Chondrocyte (in vitro differentiated cells): ENCODE measurements at places on chromosomes 7 and 10. TPM values are rescaled to one million over a fixed set of nuclear protein-coding genes. Genes with fewer than 3 reads are reported as not detected.

The CUBN gene
- 0.89 to 1.0 TPM (median 0.92 TPM) in 3 replicates for total RNA-seq

The CPA5 gene
- not detected in 3 replicates for total RNA-seq

The EVX1 gene
- total RNA-seq, result not detected in 3 replicates

The ASB13 gene
- 13.8 to 14.9 TPM (median 14.0 TPM) in 3 replicates for total RNA-seq

DNA sequence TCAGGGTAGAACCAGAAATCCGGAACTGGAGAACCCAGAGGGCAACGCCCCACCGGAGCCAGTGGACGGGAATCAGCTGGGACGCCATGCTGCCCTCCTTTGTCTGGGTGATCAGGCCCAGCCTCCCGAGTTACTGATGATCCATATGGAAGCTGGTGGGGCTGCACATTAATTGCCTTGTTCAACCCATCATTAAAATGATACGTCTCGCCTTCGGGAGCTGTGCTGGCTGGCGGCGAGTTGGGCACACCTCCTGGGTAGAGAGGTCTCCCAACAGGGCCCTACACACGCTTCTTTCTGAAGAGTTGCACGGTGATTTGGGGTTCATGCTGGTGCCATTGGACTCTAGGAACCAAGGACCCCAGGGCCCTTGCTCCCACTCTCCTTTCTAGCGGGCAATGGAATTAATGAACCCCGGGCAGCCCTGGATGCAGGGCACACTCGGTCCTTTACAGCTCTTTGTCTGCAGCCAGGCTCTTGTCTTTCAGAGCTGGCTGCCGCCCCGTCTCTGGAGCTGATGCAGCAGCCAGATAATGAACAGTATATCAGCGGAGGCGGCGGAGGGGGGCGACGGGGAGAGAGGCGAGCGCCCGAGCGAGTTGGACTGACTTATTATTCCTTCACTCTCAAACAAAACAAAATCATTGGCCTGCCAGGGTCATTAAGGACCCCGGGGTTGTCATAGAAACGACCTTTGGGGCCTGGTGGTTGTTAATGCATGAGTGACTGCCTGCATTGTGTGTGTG, 412.2 kb upstream of the ZMIZ1 start:
- H3K36me3 ChIP-seq, result peaks cover 1% of the 10 kb centered on the region
- H3K4me3 ChIP-seq, result no peak overlapping the region
- peaks cover 19% of the 10 kb centered on the region for H3K27me3 ChIP-seq
- no peak overlapping the region for H3K27ac ChIP-seq
- peaks cover 8% of the 10 kb centered on the region for H3K4me1 ChIP-seq

GRCh38 chr10:43979551-43979950, 330.9 kb upstream of the ZNF32 start:
- H3K27ac ChIP-seq, result no peak overlapping the region
- H3K4me1 ChIP-seq, result no peaks in the 10 kb centered on the region
- no peaks in the 10 kb centered on the region for H3K27me3 ChIP-seq
- H3K4me3 ChIP-seq, result no peak overlapping the region
- no peak for DNase-seq

- peak; percentile 24 for DNase-seq
- no peak overlapping the region for H3K27ac ChIP-seq
- H3K27me3 ChIP-seq, result peaks cover 5% of the 10 kb centered on the region
- H3K4me3 ChIP-seq, result no peak overlapping the region
- peaks cover 12% of the 10 kb centered on the region for H3K4me1 ChIP-seq
These were observed 13.5 kb upstream of the ZMIZ1 start for GRCh38 chr10:79055100-79055782.

DNA sequence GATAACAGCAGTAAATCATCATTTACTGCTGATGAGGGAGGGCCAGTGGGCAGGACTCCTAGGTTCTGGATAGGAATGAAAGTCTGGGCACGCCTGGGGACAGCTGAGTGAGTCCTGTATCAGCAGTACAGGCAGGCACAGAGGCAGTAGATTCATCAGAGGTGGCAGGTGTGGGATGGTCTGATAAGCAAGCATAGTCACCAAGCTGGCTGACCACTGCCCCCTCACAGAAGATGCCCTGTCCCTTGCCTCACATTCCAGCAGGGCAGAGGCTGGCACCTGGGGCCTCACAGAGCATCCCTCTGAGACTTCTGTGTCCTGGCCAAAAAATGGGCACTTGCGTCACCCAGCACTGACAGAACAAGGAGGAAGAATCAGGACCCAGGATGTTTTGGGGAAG, 23.2 kb upstream of the ACSM6 start:
- no peak for DNase-seq
- H3K27me3 ChIP-seq, result no peaks in the 10 kb centered on the region
- H3K27ac ChIP-seq, result no peak overlapping the region

GRCh38 chr10:57506414-57507094, 761.1 kb downstream of the IPMK start:
- DNase-seq, result no peak
- H3K4me3 ChIP-seq, result no peak overlapping the region

GRCh38 chr10:80530816-80531215, 6.9 kb upstream of the SH2D4B start:
- no peak overlapping the region for H3K27ac ChIP-seq
- no peak for DNase-seq
- no peaks in the 10 kb centered on the region for H3K27me3 ChIP-seq
- no peaks in the 10 kb centered on the region for H3K4me1 ChIP-seq
- no peak overlapping the region for H3K4me3 ChIP-seq

DNA sequence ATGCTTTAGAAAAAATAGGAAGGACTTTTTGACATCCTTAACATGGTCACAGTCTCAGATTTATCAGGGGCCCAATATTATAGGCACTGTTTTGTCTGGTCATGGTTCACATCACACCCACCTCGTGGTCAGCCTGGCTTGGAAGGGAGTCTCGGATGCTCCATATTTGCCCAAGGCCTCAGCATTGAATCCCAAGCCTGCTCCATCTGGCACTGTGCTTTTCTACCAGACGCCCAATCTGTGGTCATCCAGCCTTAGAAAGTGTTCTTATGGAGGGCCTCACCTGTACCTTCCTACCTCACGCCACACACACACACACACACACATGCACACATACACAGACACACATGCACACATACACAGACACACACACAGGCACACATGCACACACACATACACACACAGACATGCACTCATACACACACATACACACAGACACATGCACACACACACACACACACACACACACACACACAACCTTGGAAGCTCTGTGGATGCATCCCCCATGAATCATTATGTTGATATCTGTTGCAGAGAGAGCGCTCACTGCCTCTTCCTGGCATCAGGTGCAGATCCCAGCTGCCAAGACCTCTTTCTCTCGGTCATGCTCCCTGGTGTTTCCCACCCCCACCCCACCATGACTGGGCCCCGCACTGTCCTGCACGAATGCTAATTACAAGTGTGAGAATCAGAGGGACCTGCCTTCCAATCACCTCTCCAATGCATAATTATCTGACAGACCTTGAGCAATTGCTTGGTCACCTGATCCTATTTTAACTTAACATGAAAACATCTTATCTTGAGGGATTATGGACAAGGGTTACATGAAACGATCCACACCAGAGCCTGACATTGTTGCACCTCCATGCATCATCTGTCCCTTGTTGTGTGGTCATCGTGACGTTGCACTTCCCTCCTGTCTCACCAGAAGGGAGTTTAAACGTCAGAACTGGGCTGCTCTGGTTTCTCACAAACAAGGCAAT, 122.7 kb upstream of the TMEM72 start:
- no peaks in the 10 kb centered on the region for H3K27me3 ChIP-seq
- no peaks in the 10 kb centered on the region for H3K36me3 ChIP-seq
- H3K27ac ChIP-seq, result no peak overlapping the region
- peaks cover 20% of the 10 kb centered on the region for H3K4me1 ChIP-seq

DNA sequence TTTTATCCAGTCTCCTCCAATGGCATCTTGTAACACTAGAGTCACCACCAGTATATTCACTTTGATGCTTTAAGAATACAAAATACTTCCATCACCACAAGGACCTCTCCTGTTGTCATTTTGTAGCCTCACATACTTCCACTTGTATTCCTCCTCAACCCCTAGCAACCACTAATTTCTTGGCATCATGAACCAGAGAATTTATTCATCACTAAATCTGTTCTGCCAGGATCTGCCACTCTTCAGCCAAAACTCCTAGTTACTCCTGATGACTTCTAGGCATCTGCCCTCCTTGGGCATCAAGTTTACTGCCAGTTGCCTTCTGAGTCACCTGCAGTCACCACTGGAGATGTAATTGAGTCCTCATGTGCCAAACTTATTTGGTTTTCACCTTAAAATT, 906.8 kb downstream of the CNTNAP2 start:
- no peaks in the 10 kb centered on the region for H3K27me3 ChIP-seq
- no peak overlapping the region for H3K27ac ChIP-seq
- DNase-seq, result no peak
- no peak overlapping the region for H3K4me3 ChIP-seq
- H3K36me3 ChIP-seq, result no peaks in the 10 kb centered on the region

GRCh38 chr10:62456611-62457101, 82.5 kb downstream of the ZNF365 start:
- H3K27me3 ChIP-seq, result no peaks in the 10 kb centered on the region
- H3K4me1 ChIP-seq, result peaks cover 18% of the 10 kb centered on the region
- peaks cover 1% of the 10 kb centered on the region for H3K36me3 ChIP-seq
- H3K4me3 ChIP-seq, result no peak overlapping the region
- no peak overlapping the region for H3K27ac ChIP-seq

GRCh38 chr7:23212841-23213240, 31.0 kb downstream of the NUP42 start:
- H3K4me1 ChIP-seq, result no peaks in the 10 kb centered on the region
- H3K4me3 ChIP-seq, result no peak overlapping the region
- no peak for DNase-seq
- no peak overlapping the region for H3K27ac ChIP-seq
- H3K27me3 ChIP-seq, result no peaks in the 10 kb centered on the region
- no peaks in the 10 kb centered on the region for H3K36me3 ChIP-seq

DNA sequence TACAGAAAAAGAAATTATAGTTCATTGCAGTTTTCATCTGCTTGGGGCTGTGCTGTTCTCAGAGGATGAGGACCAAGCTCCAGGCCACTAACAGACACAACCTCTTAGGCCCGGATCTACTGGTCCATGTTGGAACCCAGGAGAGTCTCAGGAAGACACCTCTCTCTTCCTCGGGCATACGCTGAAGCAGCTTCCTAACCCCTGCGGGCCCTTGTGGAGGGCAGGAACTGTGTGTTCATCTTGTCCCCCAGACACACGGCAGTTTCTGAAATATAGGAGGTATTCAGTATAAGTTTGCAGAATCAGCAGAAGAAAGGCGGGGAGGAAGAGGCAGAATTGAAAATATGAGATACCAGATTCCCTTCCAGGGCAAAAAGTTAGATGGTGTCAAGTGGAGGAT, 78.4 kb downstream of the EEPD1 start:
- H3K4me3 ChIP-seq, result no peak overlapping the region
- no peaks in the 10 kb centered on the region for H3K36me3 ChIP-seq

GRCh38 chr7:50988465-50988864, 205.8 kb upstream of the GRB10 start:
- peaks cover 3% of the 10 kb centered on the region for H3K4me1 ChIP-seq
- H3K27me3 ChIP-seq, result no peaks in the 10 kb centered on the region
- H3K36me3 ChIP-seq, result no peaks in the 10 kb centered on the region
- no peak overlapping the region for H3K27ac ChIP-seq
- no peak for DNase-seq
- no peak overlapping the region for H3K4me3 ChIP-seq

DNA sequence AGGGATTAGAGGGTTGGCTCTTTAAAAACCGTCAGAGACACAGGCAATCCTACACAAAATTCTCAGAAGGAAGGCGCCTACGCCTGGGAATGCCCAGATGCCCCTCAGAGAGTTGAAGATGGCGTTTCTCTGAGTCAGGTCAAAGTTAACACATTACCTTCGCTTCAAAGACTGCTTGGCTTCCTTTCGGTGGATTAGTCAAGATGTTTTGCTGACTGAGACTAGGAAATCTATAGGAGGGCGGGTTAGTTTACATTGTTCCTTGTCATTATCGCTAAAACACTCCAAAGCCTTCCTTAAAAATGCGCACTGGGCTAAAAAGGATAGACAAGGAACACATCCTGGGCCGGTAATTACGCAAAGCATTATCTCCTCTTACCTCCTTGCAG, 995 bp upstream of the CFTR start:
- peaks cover 47% of the 10 kb centered on the region for H3K27me3 ChIP-seq
- peak overlapping the region; percentile 48 for H3K4me3 ChIP-seq
- peaks cover 12% of the 10 kb centered on the region for H3K4me1 ChIP-seq
- no peak for DNase-seq
- no peak overlapping the region for H3K27ac ChIP-seq
- no peaks in the 10 kb centered on the region for H3K36me3 ChIP-seq

DNA sequence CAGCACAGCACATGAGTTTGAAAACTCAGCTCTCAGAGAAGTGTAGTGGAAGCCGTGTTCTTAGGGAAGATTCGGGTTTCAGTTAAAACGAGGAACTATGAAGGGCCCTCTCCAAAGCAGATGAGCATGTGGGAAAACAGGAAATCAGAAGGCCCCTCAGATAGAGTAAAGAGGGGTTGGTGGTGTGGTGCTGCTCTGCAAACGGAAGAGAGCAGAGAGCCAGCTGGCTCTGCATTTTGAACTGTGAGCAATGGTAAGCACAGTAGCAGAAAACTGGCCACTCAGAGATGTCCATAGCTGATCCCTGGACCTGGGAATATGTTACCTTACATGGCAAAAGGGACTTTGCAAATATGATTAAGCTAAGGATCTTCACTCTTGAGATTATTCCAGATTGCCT, 27.9 kb upstream of the CUL1 start:
- H3K27me3 ChIP-seq, result no peaks in the 10 kb centered on the region
- H3K27ac ChIP-seq, result no peak overlapping the region
- DNase-seq, result no peak
- no peaks in the 10 kb centered on the region for H3K36me3 ChIP-seq
- H3K4me3 ChIP-seq, result no peak overlapping the region

- no peak overlapping the region for H3K27ac ChIP-seq
- H3K36me3 ChIP-seq, result peaks cover 2% of the 10 kb centered on the region
- no peaks in the 10 kb centered on the region for H3K4me1 ChIP-seq
- no peaks in the 10 kb centered on the region for H3K27me3 ChIP-seq
- no peak for DNase-seq
These were observed 58.5 kb downstream of the PDZD8 start for GRCh38 chr10:117316701-117317100.

DNA sequence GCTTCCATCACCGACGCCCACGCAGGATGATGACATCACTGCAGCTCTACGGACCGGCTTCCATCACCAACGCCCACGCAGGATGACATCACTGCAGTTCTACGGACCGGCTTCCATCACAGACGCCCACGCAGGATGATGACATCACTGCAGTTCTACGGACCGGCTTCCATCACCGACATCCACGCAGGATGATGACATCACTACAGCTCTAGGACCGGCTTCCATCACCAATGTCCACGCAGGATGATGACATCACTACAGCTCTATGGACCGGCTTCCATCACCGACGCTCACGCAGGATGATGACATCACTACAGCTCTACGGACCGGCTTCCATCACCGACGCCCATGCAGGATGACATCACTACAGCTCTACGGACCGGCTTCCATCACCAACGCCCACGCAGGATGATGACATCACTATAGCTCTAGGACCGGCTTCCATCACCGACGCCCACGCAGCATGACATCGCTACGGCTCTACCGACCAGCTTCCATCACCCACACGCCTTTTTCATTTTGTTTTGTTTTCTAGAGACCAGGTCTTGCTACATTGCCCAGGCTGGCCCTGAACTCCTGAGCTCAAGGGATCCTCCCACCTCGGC, 29.5 kb downstream of the GPER1 start:
- H3K4me3 ChIP-seq, result no peak overlapping the region
- DNase-seq, result peak; percentile 21
- peaks cover 2% of the 10 kb centered on the region for H3K36me3 ChIP-seq
- no peaks in the 10 kb centered on the region for H3K27me3 ChIP-seq
